ENCODE measurements at places on chromosomes 5 and 9.
A peak's percentile ranks its signal among the peaks of the same experiment; 100 is the strongest.

DNA sequence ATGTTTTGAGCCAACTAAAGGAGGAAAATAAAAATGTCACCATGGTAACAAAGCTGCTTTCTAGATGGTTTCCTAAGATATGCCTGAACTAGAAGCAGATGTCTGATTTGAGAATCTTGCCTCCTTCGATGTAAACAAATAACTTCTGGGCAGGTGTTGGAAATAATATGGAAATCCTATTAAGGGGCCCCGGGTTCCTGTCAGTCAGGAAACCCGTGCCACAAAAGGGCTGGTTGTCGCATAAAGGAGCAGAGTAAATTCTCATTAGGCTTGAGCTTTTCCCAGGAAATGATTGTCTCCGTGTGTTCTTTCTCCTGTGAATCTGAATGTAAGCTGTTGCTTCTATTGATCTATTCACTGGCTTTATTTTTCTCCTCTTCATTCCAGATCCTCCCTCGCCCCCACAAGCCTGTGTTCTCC is 90.8 kb downstream of the TLE4 start:
- no peak for DNase-seq

DNA sequence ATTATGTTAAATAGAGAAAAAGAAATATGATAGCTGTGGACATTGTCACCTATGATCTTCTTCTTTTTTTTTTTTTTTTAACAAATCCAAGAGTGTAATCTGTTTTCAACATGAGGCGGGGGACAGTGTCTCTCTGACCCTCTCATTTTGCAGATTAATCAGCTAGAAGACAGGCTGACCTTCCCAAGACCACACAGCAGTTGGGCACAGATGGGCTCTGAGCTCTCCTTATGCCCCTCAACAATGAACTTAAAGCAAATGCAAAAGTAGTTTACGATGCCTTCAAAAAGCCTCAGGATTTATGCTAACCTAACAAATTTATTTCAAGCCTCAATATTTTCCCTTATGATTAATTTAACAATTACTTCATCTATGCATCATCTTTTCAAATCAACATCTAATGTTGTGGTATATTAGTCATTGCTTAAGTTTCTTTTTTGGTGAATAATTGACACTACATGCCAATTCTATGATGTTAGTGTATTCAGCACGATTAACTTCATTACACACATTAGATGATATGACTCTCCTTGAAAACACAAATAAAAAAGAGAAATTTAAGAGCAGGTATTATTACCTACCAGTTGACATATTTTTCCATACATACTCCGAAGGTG is 7.4 kb downstream of the NFIL3 start:
- no peak for DNase-seq

DNA sequence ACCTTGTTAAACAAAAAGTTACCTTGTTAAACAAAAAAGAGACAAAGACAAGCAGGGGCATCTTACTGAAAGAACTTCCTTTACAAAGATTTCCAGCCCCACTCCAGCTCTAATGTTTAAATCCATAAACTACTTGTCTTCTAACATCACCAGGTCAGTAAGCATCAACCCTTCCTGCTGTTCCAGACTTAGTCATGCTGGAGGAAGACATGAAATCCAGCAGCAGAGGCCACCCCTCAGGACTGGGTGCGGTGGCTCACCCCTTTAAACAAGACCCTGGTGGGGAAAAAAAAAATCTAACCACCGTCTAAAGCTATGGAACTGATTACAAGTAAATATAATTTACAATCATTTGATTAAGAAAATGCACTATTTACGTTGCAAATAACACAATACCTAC is 9.1 kb downstream of the PDCL start:
- DNase-seq, result no peak

DNA sequence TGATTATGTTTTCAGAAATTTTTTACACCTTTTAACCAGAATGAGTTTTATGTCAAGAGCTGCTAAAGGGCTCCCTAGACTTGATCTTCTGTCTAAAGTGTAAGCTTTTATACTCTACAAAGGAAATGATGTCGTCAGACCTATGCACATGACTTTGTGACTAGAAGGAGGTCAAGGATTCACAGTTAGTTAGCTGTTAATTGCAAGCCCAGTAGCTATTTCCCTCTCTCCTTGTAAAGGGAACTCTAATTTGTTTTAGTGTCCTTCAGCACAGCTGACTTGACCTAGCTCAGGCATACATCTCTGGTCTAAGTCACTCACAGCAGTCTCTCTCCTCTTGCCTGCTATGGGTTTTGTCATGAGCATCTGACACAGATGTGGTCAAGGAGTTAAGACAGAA is 173.5 kb upstream of the NREP start:
- no peak for DNase-seq

DNA sequence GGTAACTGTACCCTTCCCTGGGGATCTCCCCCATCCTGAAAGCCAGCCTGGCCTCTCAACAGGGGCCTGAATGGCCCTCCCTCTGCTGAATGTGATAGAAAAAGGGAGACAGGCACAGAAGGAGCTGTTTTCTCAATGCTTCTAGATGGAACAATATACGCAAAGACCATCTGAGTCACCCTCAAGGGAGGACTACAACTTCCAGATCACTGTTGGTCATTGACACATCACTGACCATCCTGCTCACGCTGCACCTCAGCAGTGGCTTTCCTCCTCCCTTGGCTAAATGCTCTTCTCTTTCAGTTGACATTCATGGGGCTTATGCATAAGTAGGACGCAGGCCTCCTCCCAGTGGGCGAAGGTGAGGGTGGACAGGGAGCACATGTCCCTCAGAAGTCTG is 112.2 kb upstream of the SHB start:
- no peak for DNase-seq

DNA sequence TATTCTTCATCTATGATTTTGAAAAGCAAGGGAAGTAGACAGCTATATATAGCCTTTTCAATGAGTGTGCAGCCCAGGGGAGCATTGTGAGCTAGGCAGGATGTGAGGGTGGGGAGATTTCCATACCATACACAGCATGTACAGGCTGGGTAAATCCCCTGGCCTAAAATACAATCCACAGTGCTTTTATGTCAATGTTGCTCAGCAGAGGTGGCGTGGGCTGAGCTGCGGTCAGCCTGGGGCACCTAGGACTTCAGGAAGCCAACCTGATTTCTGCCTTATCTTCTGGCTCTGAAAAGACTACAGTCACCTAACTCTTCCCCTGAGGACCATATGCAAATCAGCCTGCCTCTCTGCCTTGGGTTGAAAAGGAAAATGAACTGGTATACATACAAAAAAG is 6.3 kb upstream of the GARIN3 start:
- peak; percentile 79 for DNase-seq

DNA sequence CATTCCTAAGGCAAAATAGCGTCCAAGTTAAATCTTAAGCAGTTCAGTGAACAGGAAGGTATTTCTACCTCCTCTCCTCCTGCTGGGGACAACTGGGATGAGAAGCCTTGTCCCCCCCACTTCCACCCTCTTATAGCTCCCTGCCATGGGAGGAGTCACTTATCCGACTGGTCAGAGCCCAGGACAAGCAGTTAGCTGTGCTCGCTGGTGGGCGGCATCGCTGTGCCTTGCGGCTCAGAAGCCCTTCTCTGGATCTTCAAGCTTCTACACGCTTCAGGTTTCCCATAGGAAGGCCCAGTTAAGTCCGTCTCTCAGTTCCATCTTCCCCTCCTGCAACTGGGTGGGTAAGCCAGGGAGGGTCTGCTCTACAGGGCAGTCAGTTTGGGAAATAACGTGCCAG is 77.2 kb downstream of the PAX5 start:
- no peak for DNase-seq

GRCh38 chr5:143938230-143938629 is 126.3 kb downstream of the HMHB1 start:
- DNase-seq, result no peak

GRCh38 chr9:68739621-68740174 is 34.7 kb downstream of the PIP5K1B start:
- no peak for DNase-seq

- no peak for DNase-seq
Observed at GRCh38 chr9:26973989-26974388, 17.8 kb downstream of the IFT74 start.

- no peak for DNase-seq
Observed at GRCh38 chr9:3371842-3372241, 154.0 kb downstream of the RFX3 start.

DNA sequence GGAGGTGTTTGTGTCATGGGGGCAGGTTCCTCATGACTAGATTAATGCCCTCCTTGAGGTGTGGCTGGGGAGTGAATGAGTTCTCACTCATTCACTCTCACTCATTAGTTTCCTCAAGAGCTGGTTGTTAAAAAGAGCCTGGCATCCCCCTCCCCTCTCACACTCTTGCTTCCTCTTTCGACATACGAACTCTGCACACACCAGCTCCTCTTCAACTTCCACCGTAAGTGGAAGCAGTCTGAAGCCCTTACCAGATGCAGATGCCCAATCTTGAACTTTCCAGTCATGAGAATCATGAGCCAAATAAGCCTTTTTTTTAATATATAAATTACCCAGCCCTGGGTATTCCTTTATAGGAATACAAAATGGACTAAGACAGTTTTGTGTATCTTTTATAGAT is 82.5 kb downstream of the SPRY4 start:
- no peak for DNase-seq

- DNase-seq, result no peak
Observed at GRCh38 chr9:91943478-91944470, 6.3 kb downstream of the ROR2 start.

GRCh38 chr9:129414377-129414992 is 206.4 kb downstream of the C9orf50 start:
- DNase-seq, result no peak

DNA sequence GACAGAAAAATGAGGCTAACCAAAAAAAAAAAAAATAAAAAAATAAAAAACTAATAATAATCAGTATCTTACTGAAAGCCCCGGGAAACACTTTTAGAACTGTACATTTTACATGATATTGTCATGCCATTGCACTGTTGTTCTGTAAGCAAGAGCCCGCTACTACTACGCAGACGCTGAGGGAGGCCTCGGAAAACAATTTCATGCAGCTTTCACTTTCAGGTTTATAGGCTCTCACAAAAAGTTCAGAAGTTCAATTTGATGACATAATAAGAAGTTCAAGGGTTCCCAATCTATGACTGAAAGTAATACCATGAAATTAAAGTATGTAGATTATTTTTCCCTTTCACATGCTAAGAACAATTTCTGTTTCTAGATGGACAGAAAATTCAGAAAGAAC is 318.3 kb upstream of the ITGA1 start:
- peak; percentile 16 for DNase-seq

GRCh38 chr9:92724528-92725265 is 39.9 kb downstream of the BICD2 start:
- no peak for DNase-seq

DNA sequence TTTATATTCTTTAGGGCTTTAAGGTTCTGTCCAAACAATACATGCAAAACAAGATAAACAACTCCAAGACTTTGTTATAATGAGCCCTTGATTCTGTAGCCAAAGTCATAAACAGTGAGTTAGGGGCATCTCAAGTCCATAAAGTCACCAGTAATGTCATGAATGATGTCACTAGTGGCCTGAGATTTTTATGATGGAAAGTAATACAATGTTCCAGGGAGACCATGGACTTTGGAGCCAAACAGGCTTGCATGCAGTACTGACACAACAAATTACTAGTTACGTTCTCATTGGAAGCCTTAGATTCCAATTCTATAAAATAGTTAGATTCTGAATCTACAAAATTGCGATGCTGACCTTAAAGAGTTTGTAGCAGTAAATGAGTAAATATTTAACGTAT is 280.0 kb downstream of the HINT1 start:
- DNase-seq, result no peak

DNA sequence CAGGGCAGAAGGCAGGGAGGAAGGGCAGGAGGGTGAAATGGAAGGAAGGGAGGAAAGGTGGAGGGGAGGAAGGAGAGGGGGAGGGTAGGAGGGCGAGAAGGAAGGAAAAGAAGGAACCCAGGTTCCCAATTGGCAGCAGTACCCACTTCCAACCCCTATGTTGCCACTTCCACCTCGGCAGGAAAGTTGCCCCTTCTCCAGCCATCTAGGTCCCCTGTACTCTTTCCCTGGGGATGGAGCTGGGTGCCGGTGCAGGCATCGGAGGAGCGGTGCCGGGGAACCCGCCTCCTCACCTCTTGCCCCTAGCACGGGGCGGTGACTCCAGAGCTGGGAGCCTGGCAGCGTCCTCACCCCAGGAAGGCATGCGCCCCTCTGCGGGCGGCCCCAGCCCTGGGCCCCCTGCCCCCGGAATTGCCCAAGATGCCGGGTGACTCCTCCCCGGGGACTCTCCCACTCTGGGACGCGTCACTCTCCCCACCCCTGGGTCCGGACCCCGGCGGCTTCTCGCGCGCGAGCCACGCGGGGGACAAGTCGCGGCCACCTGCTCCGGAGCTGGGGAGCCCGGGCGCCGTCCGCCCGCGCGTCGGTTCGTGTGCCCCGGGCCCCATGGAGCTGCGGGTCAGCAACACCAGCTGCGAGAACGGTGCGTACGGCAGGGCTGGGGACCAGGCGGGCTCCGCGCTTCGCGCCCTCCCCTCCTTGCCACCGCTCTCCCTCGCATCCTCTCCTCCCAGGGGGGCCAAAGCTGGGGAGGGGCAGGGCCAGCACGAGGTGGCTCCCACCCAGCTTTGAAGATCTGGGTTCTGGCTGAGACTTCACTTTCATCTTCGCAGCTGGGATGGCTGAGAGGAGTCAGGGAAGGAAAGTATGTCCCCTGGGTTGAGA is at the start of gene NIPAL4:
NIPAL4 (plus strand) TSS at position 499 of the 885 bp plus-strand sequence; CDS start at position 607, 108 bp downstream.
- peak; percentile 50 for DNase-seq

DNA sequence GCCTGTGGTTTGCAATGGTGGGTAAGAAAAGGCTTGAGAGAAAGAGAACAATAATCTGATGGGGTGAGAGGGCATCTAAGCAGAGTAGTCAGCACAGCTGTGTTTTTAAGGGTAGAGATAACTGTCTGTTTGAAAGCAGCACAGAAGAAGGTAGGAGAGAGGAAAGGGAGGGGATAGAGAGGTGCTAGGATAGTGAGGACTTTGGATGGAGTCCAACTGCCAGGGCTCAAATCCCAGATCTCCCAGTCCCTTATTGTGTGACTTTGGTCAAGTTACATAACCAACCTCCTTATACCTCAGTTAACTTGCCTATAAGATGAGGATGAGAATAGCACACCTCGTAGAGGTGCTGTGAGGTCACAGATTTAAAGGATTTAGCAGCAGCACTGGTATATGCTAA is 55.6 kb downstream of the GPR21 start:
- DNase-seq, result no peak

- DNase-seq, result no peak
Observed at GRCh38 chr9:86674487-86674886, 272.8 kb downstream of the GAS1 start.

GRCh38 chr9:17230646-17231045 is 95.8 kb downstream of the CNTLN start:
- DNase-seq, result no peak

- no peak for DNase-seq
Observed at GRCh38 chr9:87642330-87643106, 83.4 kb upstream of the CTSL start.

GRCh38 chr9:36346569-36346968 is 53.5 kb downstream of the RNF38 start:
- DNase-seq, result no peak

DNA sequence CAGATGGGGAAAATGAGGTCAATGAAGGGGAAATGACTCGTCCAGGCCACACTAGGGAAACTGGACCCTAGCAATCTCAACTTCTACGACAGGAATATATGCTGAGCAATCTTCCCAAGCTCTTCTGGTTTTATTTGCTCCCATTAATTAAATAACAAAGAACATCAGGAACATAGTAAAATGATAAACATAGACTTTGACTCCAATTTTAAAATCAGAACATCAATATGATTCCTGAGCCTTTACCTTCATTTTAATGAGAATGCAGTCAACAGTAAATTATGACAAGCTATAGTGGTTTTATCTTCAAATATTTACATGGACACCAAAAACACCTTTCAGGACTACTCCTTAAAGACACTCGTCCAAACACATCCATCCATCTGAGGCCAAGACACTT is 74.2 kb upstream of the FRRS1L start:
- no peak for DNase-seq

GRCh38 chr9:7777771-7778170 is 21.8 kb downstream of the DMAC1 start:
- DNase-seq, result no peak
